Activated gamma-delta T cell treated with anti-CD3 and anti-CD28 coated beads, Interleukin-2, amount 50 U/mL, for 16 hours (primary cell): ENCODE measurements at places on chromosomes 7 and 10.

DNA sequence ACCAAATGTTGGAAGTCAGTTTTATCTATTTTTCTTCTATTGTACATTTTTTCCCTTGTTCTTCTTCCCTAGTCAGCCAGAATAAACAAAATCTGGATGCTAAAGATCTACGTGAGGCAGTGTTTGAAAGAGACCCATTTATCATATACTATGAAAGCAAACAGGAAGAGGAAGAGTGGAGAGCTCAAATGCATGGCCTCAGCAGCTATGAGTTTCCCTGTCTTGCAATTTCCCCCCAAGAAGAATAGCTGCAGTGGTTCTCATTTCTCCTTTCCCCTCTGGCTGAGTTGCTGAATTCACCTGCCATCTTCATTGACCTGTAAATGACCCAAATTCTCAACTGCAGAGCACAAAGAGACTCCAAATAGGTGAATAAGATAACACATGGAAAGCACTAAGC lies 347.1 kb upstream of the NRP1 start:
- no peak for DNase-seq

DNA sequence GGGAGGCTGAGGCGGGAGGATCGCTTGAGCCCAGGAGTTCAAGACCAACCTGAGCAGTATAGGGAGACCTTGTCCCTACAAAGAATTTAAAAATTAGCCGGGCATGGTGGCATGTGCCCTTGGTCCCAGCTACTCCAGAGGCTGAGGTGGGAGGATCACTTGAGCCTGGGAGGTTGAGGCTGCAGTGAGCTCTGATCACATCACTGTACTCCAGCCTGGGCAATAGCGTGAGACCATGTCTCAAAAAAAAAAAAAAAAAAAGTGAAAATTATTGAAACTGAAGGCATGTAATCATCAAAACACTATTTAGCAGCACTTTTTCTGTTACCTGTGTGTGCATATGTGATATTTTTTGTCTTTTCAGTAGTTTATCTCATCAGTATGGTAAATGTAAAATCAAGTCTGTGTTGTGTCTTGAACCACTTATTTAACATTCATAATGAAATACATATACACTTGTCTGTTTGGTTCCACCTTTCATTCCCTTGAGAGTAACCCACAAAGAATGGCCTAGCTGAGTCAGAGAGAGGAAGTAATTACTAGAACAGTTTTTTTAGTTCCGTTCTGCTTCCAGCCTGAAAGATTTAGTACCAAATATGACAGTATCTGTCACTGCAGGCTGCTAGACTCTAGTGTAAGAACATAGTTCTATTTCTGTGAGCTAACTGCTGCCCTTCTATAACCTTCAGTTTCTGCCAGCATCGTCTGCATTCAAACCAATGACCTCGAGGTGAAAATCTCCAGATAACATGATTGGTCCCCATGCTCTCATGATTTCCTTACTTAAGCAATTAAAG lies 68.6 kb downstream of the MMRN2 start:
- no peak for DNase-seq

DNA sequence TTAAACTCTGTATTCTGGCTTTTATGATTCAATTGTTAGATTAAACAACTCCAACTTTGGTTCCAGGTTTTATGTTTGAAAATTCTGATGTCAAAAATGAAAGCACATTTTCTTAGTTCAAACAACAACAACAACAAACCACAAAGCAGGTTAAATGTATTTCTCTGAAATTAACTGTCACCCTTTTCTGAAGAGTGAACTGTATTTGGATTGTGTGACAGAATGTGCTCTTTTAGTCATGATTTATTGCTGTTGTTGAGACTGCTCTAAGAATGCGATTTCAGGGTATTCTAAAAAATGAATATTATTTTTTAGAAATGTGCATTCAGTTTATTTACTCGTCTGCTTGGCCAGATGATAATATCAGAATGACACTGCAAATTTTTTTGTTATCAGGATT lies 144.1 kb downstream of the GNAI1 start:
- DNase-seq: no peak

- DNase-seq: no peak
Observed at GRCh38 chr10:79555354-79556309, 4.6 kb downstream of the SFTPA2 start.

GRCh38 chr7:145497911-145498525 lies 618.6 kb upstream of the CNTNAP2 start:
- DNase-seq: no peak

DNA sequence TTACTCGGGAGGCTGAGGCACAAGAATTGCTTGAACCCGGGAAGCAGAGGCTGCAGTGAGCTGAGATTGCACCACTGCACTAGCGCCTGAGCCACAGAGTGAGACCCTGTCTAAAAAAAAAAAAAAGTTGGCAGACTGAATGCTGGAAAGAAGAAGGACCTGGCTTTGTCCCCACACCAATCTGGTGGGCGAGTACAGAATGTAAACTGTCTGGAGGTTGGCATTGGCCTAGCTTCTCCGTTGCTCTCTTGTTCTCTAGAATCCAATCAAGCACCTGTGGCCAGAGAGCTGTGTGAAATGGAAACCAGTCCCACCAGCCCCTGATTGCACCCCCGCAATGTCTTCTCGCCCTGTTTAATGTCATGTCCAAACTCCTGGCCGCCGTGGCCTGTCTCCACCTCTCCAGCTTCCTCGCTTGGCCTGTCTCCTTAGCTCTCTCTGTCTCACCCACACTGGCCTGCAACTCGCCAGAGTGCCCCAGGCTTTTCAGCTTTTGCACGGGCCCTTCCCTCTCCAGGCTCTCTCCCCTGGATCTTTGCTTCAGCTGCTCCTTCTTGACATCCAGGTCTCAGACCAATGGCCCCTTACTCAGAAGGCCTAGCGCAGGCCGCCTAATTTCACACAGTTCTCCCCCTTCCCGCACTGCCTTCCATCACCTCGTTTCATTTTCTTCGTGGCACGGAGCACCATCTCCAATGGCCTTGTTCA lies 670 bp upstream of the AGK start:
- DNase-seq: no peak

- no peak for DNase-seq
Observed at GRCh38 chr10:75679536-75679935, 248.1 kb downstream of the LRMDA start.

DNA sequence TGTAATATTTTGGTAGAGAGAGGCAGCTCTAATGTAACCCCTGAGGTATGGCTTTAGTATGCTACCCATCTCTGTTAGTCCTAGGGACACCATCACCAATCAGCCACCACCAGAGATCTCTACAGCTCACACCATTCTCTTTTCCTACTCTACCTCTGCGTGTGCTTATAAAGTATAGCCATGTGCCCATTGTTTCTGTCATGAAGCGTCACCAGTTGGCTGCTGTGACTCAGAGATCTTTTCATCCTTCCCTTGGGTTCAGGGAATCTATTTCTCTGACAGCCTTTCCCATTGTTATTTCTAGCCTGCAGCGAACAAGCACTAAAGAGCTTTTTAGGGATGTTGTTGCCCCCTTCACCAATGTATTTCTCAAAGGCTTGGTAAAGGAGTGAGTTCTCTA lies 103.3 kb downstream of the TPST1 start:
- no peak for DNase-seq

- no peak for DNase-seq
Observed at GRCh38 chr7:123771846-123772245, 23.0 kb upstream of the WASL start.

- no peak for DNase-seq
Observed at GRCh38 chr7:82729172-82730030, 285.8 kb upstream of the CACNA2D1 start.

GRCh38 chr10:88108115-88108610 lies 244.7 kb downstream of the PTEN start:
- no peak for DNase-seq

DNA sequence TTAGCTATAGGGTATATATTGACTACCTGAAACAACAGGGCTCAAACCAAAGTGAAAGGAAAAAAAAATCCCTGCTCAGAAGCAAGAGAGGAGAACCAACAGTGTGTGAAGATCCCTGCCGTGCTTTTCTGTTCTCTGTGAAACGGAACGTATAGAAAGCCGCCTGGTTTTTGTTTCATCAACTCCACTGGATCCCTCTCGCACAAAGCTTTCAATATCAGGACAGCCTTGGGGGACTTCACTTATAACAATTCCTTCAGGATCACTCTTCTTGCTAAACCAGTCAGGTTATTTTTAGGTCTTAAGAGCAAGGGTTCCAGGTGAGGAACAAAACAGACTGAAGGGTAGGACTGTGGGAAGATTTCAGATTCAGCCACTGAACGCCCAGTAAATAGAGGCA lies 151.1 kb upstream of the CACNA2D1 start:
- no peak for DNase-seq

GRCh38 chr7:5689716-5690115 lies 91.7 kb downstream of the RNF216 start:
- DNase-seq: no peak

GRCh38 chr7:43486634-43487033 lies 96.3 kb upstream of the STK17A start:
- no peak for DNase-seq
